ENCODE measurements at places on chromosomes 12 and 14.
A peak's percentile ranks its signal among the peaks of the same experiment; 100 is the strongest.

- no peak for DNase-seq
Measured at GRCh38 chr12:68012712-68013111, 23.5 kb downstream of the IFNG-AS1 start.

- DNase-seq: peak; percentile 37
Measured at GRCh38 chr12:46214668-46215436, 54.0 kb downstream of the SLC38A1 start.

DNA sequence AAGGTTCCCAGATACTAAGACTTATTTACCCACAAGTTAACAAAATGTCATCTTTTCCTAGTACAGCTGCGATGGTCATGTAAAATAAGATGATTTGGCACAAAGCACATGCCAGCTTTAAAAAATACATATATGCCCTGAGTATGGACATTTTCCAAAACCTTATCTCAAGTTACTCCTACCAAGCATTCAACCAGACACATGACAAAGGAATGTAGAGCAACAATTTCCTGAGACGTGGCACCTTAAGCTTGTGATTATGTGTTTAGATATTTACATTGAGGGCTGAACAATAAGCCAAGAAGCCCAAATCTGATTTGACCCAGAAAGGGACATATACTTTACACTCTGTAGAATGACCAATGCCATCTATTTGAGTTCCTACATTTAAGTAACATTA, 24.5 kb upstream of the OVCH1 start:
- no peak for DNase-seq

GRCh38 chr14:84129007-84129406, 1400.9 kb upstream of the FLRT2 start:
- DNase-seq: no peak

All from ascending aorta (tissue), 2 donors.